Panc1 (cell line): ENCODE measurements at places on chromosomes 2 and 18. TPM values are rescaled to one million over a fixed set of nuclear protein-coding genes. Genes with fewer than 3 reads are reported as not detected.

SLC5A7 gene
- not detected for total RNA-seq

DNA sequence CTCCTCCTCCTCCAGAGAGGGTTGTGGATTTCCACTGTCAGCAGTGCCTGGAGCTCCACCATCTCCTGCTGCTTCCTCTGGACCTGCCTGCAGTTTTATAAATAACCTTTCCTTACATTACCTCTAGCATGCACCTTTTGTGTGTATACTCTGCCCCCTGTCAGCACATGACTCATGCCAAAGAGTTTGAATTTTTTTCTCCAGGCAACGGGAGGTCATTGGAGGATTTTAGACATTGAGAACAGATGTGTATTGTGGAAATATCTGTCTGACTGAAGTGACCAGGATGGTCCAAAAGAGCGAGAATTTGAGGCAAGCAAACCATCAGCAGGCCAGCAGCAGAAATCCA is 31.7 kb downstream of the IL37 start:
- no peak for DNase-seq

DNA sequence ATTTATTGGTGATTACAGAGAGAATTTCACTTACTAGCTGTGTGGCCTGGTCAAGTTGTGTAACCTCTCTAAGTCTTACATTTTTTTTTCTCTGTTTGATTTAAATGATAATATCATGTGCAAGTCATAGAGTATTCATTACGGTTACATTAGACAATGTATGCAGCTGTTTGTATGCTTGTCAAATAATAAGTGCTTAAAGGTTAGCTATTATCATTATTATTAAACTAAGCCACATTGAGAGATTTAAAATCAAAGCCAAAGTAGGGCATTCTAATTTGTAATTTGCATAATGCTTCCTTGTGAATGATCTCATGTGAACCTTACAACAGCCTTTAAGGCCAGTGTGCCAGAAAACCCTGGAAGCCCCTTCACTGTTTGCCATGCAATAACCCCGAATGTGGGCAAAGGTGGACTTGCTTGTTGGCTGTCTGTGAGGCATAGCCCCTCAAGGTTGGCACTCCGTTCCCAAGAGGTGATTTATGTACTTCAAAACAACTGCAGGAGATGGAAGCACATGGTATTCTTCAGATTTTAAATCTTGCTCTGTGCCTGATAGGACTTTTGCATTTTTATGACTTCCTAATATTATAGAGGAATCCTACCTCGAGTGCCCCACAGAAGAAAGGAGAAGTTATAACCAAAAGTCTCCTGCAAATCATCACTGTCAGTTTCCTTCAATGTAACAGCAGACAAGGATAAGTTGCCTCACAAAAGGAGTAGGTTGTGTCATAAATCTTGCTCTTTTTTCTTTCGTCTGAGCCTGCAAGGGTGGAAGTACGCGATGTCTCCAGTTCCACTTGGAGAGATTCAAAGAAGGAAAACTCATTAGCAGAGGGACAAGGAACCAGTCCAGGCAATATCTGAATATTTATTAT is 272.0 kb downstream of the TGIF1 start:
- no peak for DNase-seq

DNA sequence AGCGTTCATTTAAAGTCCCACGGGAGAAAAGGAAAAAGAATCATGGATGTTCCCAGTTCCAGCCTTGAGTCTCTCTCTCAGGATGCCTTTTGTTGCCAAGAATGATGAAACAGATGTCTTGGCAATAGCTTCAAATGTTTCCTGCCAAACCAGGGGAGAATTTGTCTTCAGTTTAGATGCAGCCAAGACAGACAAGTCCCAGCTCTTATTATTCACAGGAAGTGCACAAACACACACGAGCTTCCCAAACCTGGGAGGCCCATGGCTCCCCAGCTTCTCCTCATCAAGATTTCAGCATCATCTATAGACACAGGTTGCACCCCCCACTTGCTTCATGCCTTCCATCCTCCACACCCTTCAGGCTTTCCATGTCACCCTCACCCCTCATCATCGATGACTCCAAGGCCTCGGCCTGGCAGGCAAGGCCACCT is 45.9 kb downstream of the HS1BP3 start:
- DNase-seq = no peak

NEURL3 gene
- total RNA-seq = 1.2 TPM

RAD51AP2 gene
- not detected for total RNA-seq

- DNase-seq = no peak
Observed at GRCh38 chr2:234494361-234495250, 2.3 kb downstream of the ARL4C start.

DNA sequence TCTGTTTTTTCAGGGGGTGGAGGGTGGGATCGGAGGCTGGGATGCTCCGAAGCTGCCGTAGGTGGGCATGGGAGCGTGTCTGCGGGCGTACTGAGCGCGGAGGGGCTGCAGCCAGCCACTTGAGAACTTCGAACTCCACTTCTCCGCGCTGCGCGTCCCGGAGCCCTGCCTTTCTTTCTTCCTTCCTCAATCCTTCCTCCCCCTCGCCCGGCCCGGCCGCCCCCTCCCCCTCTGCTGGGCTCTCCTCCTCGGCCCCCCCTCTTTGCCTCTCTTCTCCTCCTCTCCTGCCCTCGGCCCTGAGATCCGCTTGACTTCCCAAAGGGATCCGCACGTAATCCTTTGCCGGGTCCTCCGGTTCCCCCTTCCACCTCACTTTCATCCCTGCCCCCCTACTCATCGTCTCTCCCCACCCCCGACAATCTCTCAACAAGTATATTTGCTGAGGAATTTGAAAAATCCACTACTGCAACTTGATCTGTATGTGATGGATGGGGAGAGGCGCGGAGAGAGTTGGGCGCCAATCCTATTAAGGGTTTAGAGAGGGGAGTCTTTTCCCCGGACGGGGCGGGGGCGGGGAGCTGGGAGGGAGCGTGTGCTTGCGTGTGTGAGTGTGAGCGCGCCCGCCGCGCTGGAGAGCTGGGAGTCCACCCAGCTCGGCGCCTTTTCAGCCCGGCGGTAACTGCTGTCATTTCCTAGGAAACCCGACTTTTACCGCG is 1.1 kb downstream of the GLI2 start:
- DNase-seq = no peak

FBXO15 gene
- total RNA-seq = 1.9 TPM

- DNase-seq = no peak
Observed at GRCh38 chr2:187906021-187906420, 351.8 kb upstream of the TFPI start.

GRCh38 chr2:25043241-25043867 is 1.5 kb downstream of the EFR3B start:
- peak; percentile 20 for DNase-seq

CPO gene
- total RNA-seq = not detected

DNA sequence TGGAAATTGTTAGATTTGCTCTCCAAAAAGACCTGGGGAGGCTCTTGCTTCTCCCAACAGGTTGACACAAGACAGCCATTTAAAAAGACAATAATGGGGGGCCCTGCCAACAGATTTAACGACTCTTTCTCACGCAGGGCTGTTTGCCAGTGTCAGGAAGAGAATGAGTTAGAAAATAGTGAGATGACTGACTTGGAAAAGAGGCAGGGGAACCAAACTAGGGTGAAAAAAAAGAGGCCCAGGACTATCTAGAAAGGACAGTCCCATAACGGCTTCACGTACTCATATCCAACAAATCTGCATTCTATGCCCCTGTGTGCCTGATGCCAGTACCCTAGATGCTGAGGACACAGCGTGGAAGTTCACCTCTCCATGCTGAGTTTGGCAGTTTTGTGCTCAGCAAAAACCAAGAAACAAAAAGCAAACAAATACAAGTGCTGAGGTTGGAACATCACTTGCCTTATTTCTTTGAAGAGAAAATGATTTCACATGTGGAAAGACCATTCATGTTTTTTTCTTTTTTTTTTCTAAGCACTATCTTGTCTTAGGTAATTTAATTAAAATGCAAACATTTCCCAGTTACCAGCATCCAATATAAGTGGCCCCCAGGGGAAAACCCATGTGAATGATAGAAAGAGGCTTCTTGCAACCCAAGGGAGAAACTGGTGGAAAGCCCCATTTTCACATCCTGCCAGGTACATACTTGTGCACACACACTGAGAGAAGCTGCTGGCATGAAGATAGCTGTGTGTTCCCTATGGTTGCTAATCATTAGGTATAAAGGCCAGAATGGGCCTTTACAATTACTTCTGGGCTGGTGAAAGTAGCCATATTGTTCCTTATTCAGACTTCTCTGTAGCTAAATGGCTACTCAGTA is 10.6 kb upstream of the WIPF1 start:
- DNase-seq = no peak

ABCB11 gene
- total RNA-seq = 0.05 TPM

GRCh38 chr18:43650426-43650825 is 373.1 kb upstream of the SYT4 start:
- no peak for DNase-seq

KIAA2012 gene
- total RNA-seq = not detected

SNTG2 gene
- not detected for total RNA-seq

DNA sequence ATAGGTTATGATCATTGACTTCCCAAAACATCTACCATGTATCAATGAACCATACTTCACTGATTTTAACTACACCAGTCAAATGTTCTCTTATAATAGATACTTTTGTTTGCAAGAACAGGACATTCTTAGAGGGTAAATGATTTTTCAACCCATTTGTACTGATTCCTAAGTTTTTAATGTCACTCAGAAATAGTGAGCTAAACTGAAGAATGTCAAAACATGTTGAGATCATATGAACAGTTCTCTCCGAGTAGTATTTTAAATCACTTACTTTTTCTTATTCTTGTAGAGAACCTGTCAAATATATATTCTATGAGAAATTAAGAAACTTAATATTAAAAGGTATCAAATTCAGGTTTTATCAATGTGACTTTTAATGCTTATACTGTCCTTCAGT is 1362.9 kb upstream of the SLC39A10 start:
- no peak for DNase-seq

- DNase-seq = no peak
Observed at GRCh38 chr2:170465241-170465640, 249.9 kb upstream of the SP5 start.

DNA sequence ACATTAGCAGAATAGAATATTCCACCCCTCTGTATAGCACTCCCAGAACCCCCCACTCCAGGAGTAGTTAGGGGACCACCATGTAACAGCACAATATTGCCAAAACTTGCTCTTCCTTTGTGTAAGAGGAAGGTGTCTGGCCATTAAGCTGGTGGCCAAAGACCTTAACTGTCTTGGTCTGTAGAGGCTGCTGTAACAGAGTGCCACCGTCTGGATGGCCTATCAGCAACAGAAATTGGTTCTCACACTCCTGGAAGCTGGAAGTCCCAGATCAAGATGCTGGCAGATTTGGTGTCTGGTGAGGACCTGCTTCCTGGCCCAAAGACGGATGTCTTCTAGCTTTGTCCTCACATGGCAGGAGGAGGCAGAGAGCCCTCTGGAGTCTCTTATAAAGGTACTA is 61.6 kb upstream of the TGFA start:
- DNase-seq = no peak

DNA sequence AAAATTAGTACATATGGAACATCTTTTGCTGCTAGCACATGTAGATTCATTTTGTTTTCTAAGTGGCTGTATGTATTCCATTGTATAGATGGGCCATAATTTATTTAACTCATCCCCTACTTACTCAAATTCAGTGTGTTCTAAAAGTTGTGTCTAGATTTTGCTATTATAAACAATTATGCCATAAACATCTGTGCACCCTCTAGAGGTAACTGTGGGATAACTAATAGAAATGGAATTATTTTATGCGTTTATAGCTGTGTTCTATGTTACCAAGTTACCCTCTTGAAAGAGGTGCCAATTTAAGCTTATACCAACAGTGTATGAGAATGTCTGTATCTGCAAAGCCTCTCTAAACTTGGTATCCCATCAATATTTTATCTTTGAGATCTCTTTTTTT is 100.4 kb downstream of the MMADHC start:
- DNase-seq = no peak

DNA sequence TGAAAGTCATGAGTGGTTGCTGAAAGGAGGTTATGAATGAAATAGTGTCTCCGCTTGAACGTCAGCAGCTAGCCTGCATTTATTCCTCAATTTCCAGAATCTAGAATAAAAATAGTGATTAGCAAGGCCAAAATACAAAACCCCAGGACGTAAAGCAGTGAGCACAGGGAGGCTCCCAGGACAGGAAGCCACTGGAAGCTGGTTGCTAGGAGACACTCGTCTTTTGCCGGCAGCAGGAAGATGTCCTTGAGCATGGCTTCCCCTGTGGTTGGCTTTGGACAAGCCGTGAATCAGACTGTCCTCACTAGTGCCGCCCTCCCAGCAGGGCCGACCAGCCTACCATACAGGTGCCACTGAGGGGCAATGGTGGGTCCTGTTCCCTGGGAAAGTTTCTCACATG is 374.4 kb downstream of the MTX2 start:
- no peak for DNase-seq

NOL4 gene
- total RNA-seq = 1.1 TPM

DNA sequence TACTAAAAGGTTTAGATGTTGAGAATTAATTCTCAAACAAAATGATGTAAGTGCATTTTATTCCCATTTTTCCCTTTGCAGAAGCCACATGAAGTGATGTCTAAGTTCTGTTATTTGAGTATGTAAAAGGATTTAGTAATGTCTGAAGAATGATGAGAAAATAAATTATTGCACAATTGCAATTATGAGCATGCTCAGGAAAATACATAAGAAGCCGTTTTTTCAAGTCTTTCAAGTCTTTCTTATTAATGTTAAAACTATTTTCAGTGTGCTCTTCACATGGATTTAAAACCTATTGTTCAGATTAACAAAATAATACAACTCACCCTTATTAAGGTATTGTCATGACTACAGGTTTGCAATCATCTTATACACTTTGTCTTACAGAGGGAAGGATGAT is 331.4 kb upstream of the NETO1 start:
- no peak for DNase-seq

DNA sequence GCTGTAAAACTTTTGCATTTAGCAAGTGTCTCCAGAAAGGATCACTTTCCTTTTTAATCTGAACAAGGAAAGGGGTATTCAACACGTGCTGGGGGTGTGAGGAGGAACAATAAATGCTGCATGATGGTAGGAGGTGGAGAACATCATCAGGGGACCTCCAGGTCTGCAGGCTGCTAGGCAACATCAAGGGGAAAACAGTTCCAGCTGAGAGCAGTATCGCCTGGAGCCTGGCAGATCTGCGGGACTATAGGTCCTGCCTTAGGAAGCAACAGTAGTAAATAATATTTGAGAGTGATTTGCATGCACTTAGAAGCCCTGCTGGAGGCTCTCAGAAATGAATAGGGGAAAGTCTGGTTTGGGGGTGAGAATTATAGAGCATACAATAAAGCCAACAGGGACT is 175.6 kb downstream of the SUCLG1 start:
- DNase-seq = no peak

- no peak for DNase-seq
Observed at GRCh38 chr2:112031473-112032223, 23.4 kb upstream of the TMEM87B start.

- no peak for DNase-seq
Observed at GRCh38 chr2:75221862-75222261, 22.5 kb upstream of the TACR1 start.

- DNase-seq = no peak
Observed at GRCh38 chr2:67854103-67854743, 208.6 kb downstream of the C1D start.

GRCh38 chr18:43405097-43405496 is 127.8 kb upstream of the SYT4 start:
- DNase-seq = no peak
